ENCODE measurements at places on chromosomes 13 and 19.

DNA sequence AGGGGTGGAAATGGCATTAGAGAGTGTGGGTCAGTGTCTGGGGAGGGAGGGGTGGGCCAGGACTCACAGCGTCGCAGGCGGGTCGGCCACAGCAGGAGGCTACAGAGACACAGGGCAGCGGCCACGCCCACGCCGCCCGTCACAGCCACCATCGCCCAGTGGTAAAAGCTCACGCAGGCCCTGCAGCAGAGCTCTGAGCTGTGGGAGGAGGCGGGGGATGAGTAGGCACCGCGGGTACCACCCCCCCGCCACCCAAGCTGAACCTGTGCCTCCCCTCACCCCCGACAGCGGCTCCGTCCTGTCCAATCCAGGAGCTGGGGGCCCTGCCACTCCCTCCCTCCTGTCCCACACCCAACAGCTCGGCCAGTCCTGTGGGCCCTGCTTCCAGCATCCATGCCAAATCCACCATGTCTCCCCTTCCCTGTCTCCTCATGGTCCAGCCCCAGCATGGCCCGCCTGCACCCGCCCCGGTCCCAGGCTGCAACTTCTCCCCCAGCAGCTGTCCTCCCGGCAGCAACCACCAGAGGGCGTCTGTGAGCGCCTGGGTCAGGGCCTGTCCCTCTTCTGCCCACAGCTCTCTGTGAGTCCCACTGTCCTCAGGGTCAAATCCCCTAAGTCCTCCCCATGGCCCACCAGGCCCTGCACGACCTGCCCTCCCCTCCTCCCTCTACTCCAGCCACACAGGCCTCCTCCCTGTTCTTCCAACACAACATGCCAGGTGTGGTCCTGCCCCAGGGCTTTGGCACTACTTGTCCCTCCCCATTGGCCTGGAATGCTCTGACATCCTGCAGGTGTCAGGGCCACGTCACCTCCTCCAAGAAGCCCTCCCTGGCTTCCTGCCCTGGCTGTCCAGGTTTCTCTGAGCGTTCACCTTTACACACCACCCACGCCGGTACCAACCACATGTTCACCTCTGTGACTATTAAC is 6.0 kb downstream of the TEKTIP1 start:
- DNase-seq: no peak

DNA sequence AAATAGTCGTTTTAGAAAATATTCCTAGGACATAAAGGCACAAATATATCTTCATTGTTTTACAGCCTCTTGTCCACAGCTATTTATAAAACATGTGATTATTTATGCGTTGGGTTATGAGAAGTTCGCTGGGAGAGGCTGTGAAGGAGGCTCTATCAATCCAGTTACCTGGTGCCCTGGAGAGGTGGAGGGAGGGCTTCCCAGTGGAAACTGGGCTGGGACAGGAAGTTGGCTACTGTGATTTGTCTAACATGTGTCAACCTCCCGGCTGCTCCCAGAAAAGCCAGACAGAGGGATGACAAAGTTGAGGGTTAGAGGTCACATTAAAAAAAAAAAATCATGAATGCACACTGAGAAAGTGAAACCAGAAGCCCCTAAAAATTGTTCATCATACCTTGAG is 346.5 kb downstream of the ZNF536 start:
- no peak for DNase-seq

GRCh38 chr19:35949131-35949530 is 13.0 kb downstream of the LRFN3 start:
- DNase-seq: no peak

- no peak for DNase-seq
Measured at GRCh38 chr19:11581740-11582139, 4.3 kb upstream of the ACP5 start.

DNA sequence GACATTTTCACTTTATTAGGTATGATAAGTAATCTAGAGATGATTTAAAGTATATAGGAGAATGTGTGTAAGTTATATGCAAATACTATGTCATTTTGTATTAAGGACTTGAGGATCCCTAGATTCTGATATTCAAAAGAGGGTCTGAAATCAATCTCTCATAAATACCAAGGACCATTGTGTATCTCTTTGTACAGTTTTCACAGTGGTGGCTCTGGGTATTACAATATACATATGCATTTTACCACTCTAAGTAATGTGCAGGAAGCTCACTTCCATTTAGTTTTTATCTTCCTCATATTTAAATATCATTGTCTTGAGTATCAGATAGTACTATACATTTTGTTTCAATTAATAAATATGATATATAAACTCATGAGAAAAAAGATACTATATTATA is 862.6 kb upstream of the PCDH20 start:
- no peak for DNase-seq

DNA sequence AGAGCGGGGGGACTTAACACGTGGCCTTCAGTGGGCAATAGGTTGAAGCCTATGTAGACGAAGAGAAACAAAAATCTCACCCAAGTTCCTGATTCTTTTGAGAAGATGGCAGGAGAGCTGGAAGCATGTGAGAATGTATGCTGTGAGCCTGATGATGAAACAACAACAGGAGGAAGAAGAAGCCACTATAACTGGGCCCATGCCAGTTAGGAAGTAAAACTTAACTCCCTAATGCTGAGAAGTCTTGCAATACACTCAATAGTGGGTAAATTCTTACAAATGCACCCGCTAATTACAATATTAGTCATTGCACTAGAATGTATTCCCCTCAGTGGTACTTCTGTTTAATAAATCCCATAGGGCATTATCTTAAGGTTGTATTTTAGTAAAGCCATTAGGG is 9.1 kb downstream of the PCDH17 start:
- no peak for DNase-seq

DNA sequence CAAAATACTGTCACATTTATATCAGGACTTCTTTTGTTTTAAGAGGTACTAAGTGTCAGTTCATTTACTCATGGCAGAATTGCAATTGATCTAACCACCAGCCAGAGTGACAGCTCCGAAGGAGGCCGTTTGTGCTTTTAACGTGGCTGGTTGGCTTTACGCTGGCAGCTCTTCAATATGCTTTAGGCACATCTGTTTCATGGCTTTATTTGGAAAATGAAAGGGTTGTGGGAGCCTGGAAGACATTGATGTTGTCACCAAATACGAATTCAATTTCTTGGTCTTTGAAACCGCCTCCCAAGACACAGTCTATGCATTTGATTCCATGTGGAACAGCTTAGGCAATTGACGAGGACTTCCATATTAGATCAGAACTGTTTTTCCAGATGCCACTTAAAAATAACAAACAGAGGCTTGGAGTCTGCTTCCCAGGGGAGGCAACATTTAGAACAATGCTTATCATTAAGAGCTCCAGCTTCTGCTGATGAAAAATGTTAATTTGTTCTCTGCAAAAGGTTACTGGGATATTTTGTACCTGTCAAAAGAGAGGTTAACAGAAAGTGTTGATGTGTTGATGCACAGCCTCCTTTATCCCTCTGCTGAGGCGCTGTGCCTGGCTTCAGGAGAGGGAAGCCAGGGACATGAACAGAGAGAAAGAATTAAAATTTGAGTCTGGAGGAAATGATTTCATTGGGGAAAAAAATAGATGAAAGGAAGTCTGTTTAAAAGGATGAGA is 64.0 kb upstream of the TNFRSF19 start:
- DNase-seq: no peak

- DNase-seq: no peak
Measured at GRCh38 chr19:1525343-1525742, 1.5 kb downstream of the PLK5 start.

GRCh38 chr19:15532779-15533521 is 24.6 kb downstream of the CYP4F22 start:
- no peak for DNase-seq

- peak; percentile 21 for DNase-seq
Measured at GRCh38 chr13:53112522-53112921, 83.9 kb downstream of the OLFM4 start.

- peak; percentile 54 for DNase-seq
Measured at GRCh38 chr19:49442771-49443365, 1.5 kb upstream of the SLC17A7 start.

- DNase-seq: no peak
Measured at GRCh38 chr19:18340190-18340989, at the start of gene PGPEP1. PGPEP1 (plus strand) TSS chr19:18340598; CDS start chr19:18340682, 84 bp downstream.
